SHP77 treated with DMSO at 0.1 percent for 48 hours (cell line): ENCODE measurements at places on chromosomes 3 and 15.

GRCh38 chr3:133945381-133946095 is 49.9 kb upstream of the RAB6B start:
- no peak for DNase-seq

- DNase-seq = no peak
These were observed 118.9 kb downstream of the DPH6 start for GRCh38 chr15:35427091-35427490.

DNA sequence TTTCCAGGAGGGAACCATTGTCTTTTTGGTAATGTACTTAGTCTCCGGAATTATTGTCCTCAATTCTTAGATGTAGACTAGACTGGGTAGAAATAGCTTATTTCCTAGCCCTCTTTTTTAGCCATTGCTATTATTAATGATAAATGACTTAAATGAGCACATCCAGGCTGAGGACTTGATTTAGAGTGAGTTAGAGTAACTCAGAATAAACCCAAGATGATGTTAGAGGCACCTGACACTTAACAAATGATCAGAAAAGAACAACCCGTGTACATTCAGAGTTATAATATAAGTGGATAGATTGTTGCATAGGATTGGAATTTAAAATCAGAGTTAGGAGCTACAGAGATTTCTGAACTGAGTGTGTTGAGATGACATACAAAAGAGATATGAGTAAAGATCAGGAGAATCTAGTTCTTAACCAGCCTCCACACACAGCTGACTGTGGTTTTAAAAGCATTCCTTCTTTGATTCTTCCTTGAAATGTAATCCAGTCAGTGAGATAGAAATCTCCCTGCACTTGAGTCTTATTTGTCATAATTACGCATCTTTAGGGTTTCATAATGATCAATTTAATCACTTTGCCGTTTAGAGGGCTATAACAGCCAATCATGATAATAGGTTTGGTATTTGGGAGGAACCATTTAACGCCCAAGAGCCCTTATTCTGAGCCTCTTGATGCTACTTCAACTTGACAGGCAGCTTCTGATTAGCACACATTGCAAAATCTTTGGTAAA is 366.5 kb downstream of the GAP43 start:
- no peak for DNase-seq

- DNase-seq = no peak
These were observed 9.3 kb downstream of the ARPP19 start for GRCh38 chr15:52559575-52559974.

DNA sequence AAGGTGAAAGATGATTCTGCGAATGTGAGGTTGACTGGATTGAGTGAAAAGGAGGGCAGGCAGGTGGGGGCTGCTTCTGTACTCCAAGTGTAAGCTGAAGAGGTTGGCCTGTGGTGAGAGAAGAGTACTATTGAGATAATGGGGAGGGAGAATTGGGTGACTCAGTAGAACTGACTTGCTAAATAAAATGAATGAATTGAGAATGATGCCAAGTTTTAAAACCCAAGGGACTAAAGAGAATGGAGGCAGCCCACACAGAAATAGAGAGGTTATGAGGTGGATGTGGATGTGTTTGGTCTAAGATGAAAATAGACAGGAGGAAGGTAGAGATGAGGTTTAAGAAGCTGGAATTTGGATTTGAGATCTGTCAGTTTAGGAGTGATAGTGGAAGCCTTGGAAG is 5.9 kb downstream of the MME start:
- DNase-seq = no peak

GRCh38 chr3:117681619-117682018 is 972.0 kb downstream of the TUSC7 start:
- no peak for DNase-seq
